Right lobe of liver (tissue), 6 donors: ENCODE measurements at places on chromosomes 1 and 21. TPM values are rescaled to one million over a fixed set of nuclear protein-coding genes. Genes with fewer than 3 reads are reported as not detected.

DNA sequence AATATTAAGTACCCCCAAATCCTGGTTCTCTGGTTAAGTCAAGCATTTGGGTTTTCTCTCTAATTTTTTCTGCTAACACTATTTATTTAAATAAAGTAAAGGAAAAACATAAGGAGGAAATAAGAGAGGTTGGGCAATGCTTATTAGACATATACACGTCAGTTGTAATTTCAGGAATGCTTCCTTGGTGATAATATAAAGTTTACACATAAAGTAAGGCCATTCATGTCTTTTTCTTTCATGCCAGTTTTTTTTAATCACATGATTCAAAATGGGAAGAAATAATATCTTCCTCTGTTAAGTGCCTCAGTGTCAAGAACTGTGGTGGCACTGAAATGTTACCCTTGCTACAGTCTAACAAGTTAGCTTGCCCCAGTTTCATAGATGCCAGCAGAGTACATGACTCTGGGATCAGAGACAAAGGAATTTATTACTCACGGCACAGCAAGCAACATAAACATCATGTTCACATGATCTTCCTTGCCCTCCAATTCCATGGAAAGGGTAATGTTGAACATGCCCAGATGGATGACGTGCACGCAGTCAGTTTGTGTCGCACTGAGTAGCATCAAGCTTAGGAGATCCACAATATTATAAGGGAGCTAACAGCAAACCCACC is 184.9 kb downstream of the PLA2G4A start:
- no peaks in the 10 kb centered on the region for H3K4me1 ChIP-seq
- H3K36me3 ChIP-seq, result no peaks in the 10 kb centered on the region
- DNase-seq, result no peak
- no peak overlapping the region for H3K27ac ChIP-seq

The TFF2 gene
- total RNA-seq, result not detected

- no peak overlapping the region for H3K27ac ChIP-seq
- H3K4me3 ChIP-seq, result no peak overlapping the region
- no peaks in the 10 kb centered on the region for H3K4me1 ChIP-seq
- DNase-seq, result no peak
These were observed 216.5 kb downstream of the PRDM2 start for GRCh38 chr1:13916530-13916929.

The ZBTB37 gene
- total RNA-seq, result 4.9 TPM

DNA sequence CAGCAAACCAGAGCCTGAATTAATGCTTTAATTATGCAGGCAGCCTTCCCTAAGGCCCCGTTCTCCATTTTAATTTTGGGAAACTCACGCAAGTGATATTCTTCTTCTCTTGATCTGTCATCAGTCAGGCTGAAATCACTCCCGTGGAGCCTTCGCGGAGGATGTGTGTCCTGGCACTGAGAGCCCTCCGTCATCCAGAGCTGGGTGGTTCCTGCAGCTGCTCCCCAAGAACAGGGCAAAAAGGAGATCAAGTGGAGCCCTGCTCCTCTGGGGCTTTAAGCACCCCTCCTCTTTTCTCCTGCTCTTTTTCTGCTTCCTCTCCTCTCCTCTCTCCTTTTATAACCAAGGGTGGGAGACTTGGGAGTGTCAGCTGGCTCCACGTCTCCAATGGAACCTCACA is 133.2 kb upstream of the CACNA1E start:
- H3K27ac ChIP-seq, result no peak overlapping the region
- no peaks in the 10 kb centered on the region for H3K27me3 ChIP-seq
- no peak overlapping the region for H3K4me3 ChIP-seq
- DNase-seq, result no peak

- H3K27me3 ChIP-seq, result no peaks in the 10 kb centered on the region
- H3K27ac ChIP-seq, result no peak overlapping the region
- no peak for DNase-seq
- no peaks in the 10 kb centered on the region for H3K4me1 ChIP-seq
These were observed 227.8 kb downstream of the HHAT start for GRCh38 chr1:210556475-210556874.

DNA sequence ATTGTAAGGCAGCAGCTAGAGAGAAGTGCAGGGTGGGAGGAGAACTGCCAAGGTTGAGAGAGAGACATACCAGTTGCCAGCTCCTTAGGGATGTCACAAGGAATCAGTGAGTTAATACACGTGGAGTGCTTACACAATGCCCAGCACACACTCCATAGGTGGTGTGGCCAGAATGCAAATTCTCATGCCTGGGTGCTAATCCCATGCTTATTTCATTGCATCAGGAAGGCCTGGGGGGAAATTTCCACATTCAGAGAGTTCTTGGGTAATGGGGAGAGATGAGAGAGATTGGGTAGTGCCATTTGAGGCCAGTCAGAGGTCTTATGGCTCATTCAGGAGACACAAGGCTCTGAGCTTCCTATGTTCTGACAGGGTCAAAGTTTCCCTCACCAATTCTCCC is 38.7 kb downstream of the GJA5 start:
- no peaks in the 10 kb centered on the region for H3K27me3 ChIP-seq
- DNase-seq, result no peak
- H3K36me3 ChIP-seq, result no peaks in the 10 kb centered on the region
- H3K4me1 ChIP-seq, result peaks cover 4% of the 10 kb centered on the region
- no peak overlapping the region for H3K4me3 ChIP-seq

- H3K27ac ChIP-seq, result no peak overlapping the region
- no peaks in the 10 kb centered on the region for H3K36me3 ChIP-seq
- H3K4me3 ChIP-seq, result no peak overlapping the region
- no peaks in the 10 kb centered on the region for H3K27me3 ChIP-seq
- no peaks in the 10 kb centered on the region for H3K4me1 ChIP-seq
These were observed 30.7 kb downstream of the PPP2R5A start for GRCh38 chr1:212315907-212316306.

The BNIPL gene
- total RNA-seq, result 0.12 TPM

DNA sequence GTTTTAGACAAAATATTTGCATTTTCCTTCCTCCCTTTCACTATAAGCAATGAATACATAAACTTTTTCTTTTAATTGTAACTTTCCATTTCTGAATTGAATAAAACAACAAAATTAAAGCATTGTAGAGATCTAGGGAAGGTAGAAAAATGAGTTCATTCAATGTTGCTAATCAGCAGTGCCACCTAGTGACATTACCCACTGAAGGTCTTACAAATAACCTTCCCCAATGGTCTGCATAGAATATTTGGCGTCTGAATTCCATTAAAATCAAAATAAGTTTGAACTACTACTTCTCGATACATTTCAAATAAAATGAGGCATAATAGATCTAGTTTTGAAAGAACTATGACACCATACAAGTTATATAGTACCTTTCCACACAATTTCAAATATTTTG is 19.6 kb downstream of the FH start:
- H3K4me1 ChIP-seq, result no peaks in the 10 kb centered on the region
- no peak for DNase-seq
- H3K36me3 ChIP-seq, result no peaks in the 10 kb centered on the region
- H3K27me3 ChIP-seq, result no peaks in the 10 kb centered on the region
- H3K4me3 ChIP-seq, result no peak overlapping the region

GRCh38 chr21:31752352-31752751 is 20.4 kb upstream of the SCAF4 start:
- DNase-seq, result no peak
- H3K4me3 ChIP-seq, result no peak overlapping the region
- H3K27ac ChIP-seq, result no peak overlapping the region

GRCh38 chr1:156754219-156754618 is 2.7 kb upstream of the HDGF start:
- no peak overlapping the region for H3K27ac ChIP-seq
- H3K27me3 ChIP-seq, result no peaks in the 10 kb centered on the region
- peaks cover 17% of the 10 kb centered on the region for H3K4me1 ChIP-seq

- H3K4me1 ChIP-seq, result no peaks in the 10 kb centered on the region
- H3K27ac ChIP-seq, result no peak overlapping the region
- no peaks in the 10 kb centered on the region for H3K27me3 ChIP-seq
- DNase-seq, result no peak
- peaks cover 4% of the 10 kb centered on the region for H3K36me3 ChIP-seq
These were observed 556.7 kb downstream of the DPYD start for GRCh38 chr1:97364086-97364485.

The CHIA gene
- not detected for total RNA-seq

The KRTAP11-1 gene
- not detected for total RNA-seq

GRCh38 chr1:41629571-41629970 is 145.1 kb upstream of the EDN2 start:
- no peak overlapping the region for H3K27ac ChIP-seq
- H3K27me3 ChIP-seq, result no peaks in the 10 kb centered on the region
- H3K36me3 ChIP-seq, result no peaks in the 10 kb centered on the region
- H3K4me1 ChIP-seq, result no peaks in the 10 kb centered on the region

- H3K27me3 ChIP-seq, result no peaks in the 10 kb centered on the region
- DNase-seq, result peak; percentile 70
- peak overlapping the region; percentile 21 for H3K27ac ChIP-seq
These were observed 20.4 kb downstream of the DEGS1 start for GRCh38 chr1:224203243-224204016.

DNA sequence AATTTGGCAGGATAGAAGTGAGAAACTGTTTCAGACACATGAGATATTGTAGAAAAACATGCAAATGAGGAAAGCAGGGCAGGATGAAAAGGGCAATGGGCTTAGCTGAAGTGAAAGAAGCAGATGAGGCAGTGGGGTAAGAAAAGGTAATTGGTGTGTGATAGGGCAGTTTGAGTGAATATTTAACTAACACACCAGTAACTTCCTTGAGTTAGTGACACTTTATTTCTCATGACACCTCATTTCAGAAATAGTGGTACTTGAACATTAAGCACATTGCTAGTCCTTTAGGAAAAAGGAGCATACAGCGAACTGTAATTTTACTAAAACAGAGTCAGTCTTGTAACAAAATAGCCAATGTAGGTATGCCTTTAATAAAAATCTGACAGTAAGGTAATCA is 415.0 kb downstream of the DPYD start:
- no peak for DNase-seq
- no peak overlapping the region for H3K27ac ChIP-seq
- H3K4me3 ChIP-seq, result no peak overlapping the region
- no peaks in the 10 kb centered on the region for H3K4me1 ChIP-seq
- no peaks in the 10 kb centered on the region for H3K27me3 ChIP-seq

The GPR89A gene
- 14.3 TPM for total RNA-seq

DNA sequence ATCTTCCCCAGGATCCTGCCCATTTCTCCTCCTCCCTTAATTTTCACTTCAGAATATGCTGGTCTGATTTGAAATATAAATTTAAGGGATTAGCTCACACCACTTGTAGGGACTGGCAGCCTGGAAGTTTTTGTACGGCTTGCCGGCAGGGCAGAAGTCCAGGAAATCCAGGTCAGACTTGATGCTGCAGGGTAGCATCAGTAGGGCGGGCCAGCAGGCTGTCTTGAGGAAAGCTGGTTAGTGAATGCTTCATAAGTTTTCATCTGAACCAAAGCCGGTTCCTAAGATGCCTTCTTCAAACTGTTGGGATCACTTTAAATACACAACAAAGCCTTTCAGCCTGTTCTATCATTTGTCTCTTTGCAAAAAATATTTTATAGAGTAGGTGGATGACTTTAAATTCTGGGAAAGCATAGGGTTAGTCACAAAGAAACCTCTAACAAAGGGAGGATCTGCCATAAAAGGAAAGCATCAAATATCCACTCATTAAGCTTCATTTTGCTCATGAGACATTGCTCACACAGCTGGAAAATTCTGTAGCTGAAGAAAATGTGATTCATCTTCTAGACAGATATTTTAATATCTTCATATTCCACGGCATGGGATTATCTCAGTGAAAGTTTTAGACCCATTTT is 90.7 kb upstream of the GFI1 start:
- H3K36me3 ChIP-seq, result no peaks in the 10 kb centered on the region
- H3K27me3 ChIP-seq, result no peaks in the 10 kb centered on the region
- H3K4me1 ChIP-seq, result no peaks in the 10 kb centered on the region
- no peak overlapping the region for H3K27ac ChIP-seq
- no peak overlapping the region for H3K4me3 ChIP-seq

- no peaks in the 10 kb centered on the region for H3K27me3 ChIP-seq
- H3K36me3 ChIP-seq, result no peaks in the 10 kb centered on the region
- no peaks in the 10 kb centered on the region for H3K4me1 ChIP-seq
- DNase-seq, result no peak
These were observed 334.3 kb downstream of the TGFB2 start for GRCh38 chr1:218679391-218679790.

DNA sequence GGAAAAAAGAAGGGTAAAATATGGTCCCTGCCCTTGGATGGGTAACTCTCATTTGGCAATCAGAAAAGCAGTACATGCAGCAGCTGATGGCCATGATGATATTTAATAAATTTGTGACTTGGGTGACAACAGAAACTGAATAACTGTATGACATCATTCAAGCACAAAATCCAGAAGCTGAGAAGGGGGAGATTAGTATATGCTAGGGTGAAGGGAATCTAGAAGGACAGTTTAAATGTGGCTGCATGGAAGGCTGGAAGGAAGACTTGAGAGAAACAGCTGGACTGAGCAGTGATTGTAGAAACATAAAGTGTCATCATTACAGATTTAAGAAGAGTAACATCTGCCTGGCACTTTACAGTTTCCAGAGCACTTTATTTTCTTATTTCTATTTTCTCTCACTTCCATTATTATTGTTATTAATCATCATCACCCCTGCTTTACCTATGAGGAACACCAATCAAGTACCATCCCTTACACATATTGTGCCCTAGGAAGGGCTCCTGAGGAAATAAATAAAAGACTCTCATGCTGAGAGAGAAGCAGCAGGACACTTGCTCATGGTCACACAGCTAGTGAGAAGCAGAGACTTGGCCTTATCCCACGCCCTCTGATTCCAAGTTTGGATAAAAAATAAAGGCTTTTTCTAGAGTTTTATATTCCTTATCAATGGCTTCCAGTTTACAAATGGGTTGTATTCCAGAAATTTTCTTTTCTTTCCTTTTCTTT is 207.2 kb downstream of the PBX1 start:
- DNase-seq, result no peak
- H3K27me3 ChIP-seq, result no peaks in the 10 kb centered on the region
- H3K36me3 ChIP-seq, result no peaks in the 10 kb centered on the region
- no peak overlapping the region for H3K27ac ChIP-seq
- no peaks in the 10 kb centered on the region for H3K4me1 ChIP-seq

GRCh38 chr1:231187571-231187970 is 25.7 kb downstream of the TRIM67 start:
- no peak overlapping the region for H3K4me3 ChIP-seq
- H3K4me1 ChIP-seq, result no peaks in the 10 kb centered on the region
- H3K27ac ChIP-seq, result no peak overlapping the region

The SPATA1 gene
- 0.31 TPM for total RNA-seq

The ANKRD34A gene
- total RNA-seq, result 0.19 TPM

The CCDC27 gene
- not detected for total RNA-seq
